Cardiac septum (tissue), 1 donor: ENCODE measurements at places on chromosomes 7 and 10. TPM values are rescaled to one million over a fixed set of nuclear protein-coding genes. Genes with fewer than 3 reads are reported as not detected.

Gene AKR1C1
- total RNA-seq, result 14.2 TPM

Gene ZNF716
- total RNA-seq, result not detected

Gene LIPM
- not detected for total RNA-seq

Gene UBTD1
- total RNA-seq, result 25.5 TPM

Gene RBP4
- 2.1 TPM for total RNA-seq

Gene GDF2
- total RNA-seq, result not detected

Gene SFMBT2
- total RNA-seq, result 14.2 TPM

Gene TSPAN15
- total RNA-seq, result 6.9 TPM

Gene IRF5
- total RNA-seq, result 1.6 TPM

Gene NEBL
- total RNA-seq, result 597 TPM

Gene RNLS
- 10.4 TPM for total RNA-seq

Gene PDK4
- 49.0 TPM for total RNA-seq

Gene CPED1
- 48.7 TPM for total RNA-seq

Gene HDAC9
- 87.5 TPM for total RNA-seq

Gene MCMBP
- 30.3 TPM for total RNA-seq

Gene ABHD11
- 31.6 TPM for total RNA-seq

Gene TMEM26
- total RNA-seq, result 0.16 TPM

Gene LDB3
- total RNA-seq, result 1,178 TPM

Gene CC2D2B
- total RNA-seq, result 1.5 TPM
